ENCODE measurements at places on chromosomes 7 and 10. TPM values are rescaled to one million over a fixed set of nuclear protein-coding genes. Genes with fewer than 3 reads are reported as not detected.

GRM3 gene
- total RNA-seq: not detected

TACR2 gene
- total RNA-seq: not detected

CHAT gene
- total RNA-seq: not detected

RAPGEF5 gene
- 0.66 TPM for total RNA-seq

Data from activated CD8-positive, alpha-beta memory T cell treated with anti-CD3 and anti-CD28 coated beads, Interleukin-2, amount 10 ng/mL, durations not matched to agents 7 days and 5 days (primary cell).